Panc1 (cell line): ENCODE measurements at places on chromosomes 5 and 9. TPM values are rescaled to one million over a fixed set of nuclear protein-coding genes. Genes with fewer than 3 reads are reported as not detected.

NDUFS6 gene
- total RNA-seq, result 70.6 TPM

DBH gene
- total RNA-seq, result not detected

ECSCR gene
- total RNA-seq, result not detected

PCDHGA5 gene
- total RNA-seq, result 0.67 TPM

FEM1C gene
- total RNA-seq, result 10.4 TPM

ISL1 gene
- total RNA-seq, result 0.36 TPM

SLC36A3 gene
- total RNA-seq, result not detected

PIP5KL1 gene
- total RNA-seq, result 7.8 TPM

ZNF454 gene
- total RNA-seq, result 0.10 TPM

FOXD4L3 gene
- not detected for total RNA-seq

INSL4 gene
- total RNA-seq, result not detected

LCN9 gene
- not detected for total RNA-seq

PLAC8L1 gene
- 0.49 TPM for total RNA-seq

DNAJA1 gene
- 246 TPM for total RNA-seq

SV2C gene
- total RNA-seq, result not detected

CCL27 gene
- total RNA-seq, result 0.95 TPM

CD14 gene
- 2.5 TPM for total RNA-seq

NAIP gene
- 8.0 TPM for total RNA-seq

SLC4A9 gene
- total RNA-seq, result not detected

SPINK1 gene
- total RNA-seq, result 3.0 TPM

ZNF474 gene
- total RNA-seq, result not detected

INIP gene
- 20.0 TPM for total RNA-seq

TEX10 gene
- 15.4 TPM for total RNA-seq
